GM23248 (cell line): ENCODE measurements at places on chromosomes 7 and 10. TPM values are rescaled to one million over a fixed set of nuclear protein-coding genes. Genes with fewer than 3 reads are reported as not detected.

DNA sequence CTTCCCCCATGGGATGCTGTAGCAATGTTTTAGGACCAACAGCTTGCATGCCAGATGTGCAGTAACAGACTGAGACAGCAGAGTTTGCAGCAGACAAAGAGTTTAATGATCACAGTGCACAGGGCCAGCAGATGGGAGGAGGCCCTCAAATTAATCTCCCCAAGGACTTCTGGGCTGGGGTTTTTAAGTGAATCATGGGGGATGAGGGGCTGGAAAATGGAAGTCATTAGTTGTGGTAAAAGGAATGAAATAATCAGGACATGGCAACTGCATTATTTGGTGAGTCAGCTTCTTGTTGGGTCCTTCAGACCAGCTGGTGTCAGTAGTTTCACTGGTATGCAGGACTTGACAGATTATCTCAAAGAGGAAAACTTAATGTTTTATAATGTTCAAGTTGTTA lies 12.6 kb upstream of the NRBF2 start:
- DNase-seq = peak; percentile 95

- no peak for DNase-seq
These were observed 8.4 kb upstream of the SDK1 start for GRCh38 chr7:3292694-3293093.

GRCh38 chr7:40490603-40490924 lies 355.8 kb downstream of the SUGCT start:
- DNase-seq = peak; percentile 24

Gene MBL2
- polyA plus RNA-seq = not detected in 2 replicates

GRCh38 chr7:126236261-126236660 lies 1016.5 kb downstream of the GRM8 start:
- no peak for DNase-seq

DNA sequence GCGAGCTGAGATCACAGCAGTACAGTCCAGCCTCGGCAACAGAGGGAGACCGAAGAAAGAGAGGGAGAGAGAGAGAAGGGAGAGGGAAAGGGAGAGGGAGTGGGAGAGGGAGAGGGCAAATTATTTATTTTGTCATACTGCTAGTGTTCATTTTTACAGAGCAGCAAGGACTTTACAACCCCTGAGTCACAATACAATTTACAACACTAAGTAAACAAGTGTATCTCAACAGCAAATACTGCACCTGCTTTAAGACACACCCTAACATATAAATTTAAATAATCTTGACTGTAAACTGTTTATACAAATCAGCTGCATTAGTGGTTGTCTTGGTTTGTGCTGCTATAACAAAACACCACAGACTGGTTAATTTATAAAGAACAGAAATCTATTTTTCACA lies 27.2 kb downstream of the HTR5A start:
- DNase-seq = no peak

DNA sequence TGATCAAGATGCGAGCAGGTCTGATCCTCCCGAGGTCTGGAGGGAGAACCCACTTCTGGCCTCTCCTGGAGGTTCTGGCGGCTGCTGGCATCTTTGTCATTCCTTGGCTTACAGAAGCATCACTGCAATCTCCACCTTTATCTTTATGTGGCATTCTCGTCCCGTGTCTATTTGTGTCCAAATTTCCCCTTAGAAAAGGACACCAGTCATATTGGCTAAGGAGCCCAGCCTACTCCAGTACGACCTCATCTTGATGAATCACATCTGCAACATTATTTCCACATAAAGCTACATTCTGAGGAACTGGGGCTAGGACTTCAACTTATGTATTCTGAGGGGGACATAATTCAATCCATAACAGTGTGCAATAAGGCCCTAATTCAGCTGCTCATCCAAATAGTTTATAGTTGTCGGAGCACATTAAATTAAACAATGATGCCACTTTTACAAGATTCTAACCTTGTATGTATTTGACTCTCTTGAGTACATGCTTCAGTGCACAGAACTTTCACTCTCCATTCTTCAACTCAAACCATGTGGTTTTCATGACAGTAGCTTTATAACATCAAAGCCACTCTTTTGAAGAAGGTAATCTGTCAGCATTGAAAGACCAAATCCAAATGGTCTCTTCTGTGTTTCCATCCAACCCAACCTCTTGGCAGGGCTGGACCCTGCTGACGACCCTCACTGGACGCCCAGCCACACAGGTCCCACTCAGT lies 86.2 kb upstream of the DDC start:
- DNase-seq = peak; percentile 28

GRCh38 chr7:13538669-13539068 lies 450.8 kb downstream of the ETV1 start:
- peak; percentile 71 for DNase-seq

GRCh38 chr10:102393411-102394078 lies 2.0 kb upstream of the NFKB2 start:
- no peak for DNase-seq

Gene AKR1D1
- not detected in 2 replicates for polyA plus RNA-seq

Gene TMEM106B
- 45.3 and 48.7 TPM in 2 replicates for polyA plus RNA-seq

- DNase-seq = no peak
These were observed at the start of gene GPRIN2 for GRCh38 chr10:46556515-46557318. Gene GPRIN2 (minus strand): TSS chr10:46556658. CDS start chr10:46550736, 5,922 bp downstream.
